ENCODE measurements at places on chromosomes 16 and 17.

- no peak for DNase-seq
Measured at GRCh38 chr16:87570938-87571867, 31.1 kb upstream of the JPH3 start.

- no peak for DNase-seq
Measured at GRCh38 chr17:74373838-74374606, 6.7 kb downstream of the GPR142 start.

- DNase-seq: no peak
Measured at GRCh38 chr16:50279504-50279865, 13.1 kb downstream of the ADCY7 start.

DNA sequence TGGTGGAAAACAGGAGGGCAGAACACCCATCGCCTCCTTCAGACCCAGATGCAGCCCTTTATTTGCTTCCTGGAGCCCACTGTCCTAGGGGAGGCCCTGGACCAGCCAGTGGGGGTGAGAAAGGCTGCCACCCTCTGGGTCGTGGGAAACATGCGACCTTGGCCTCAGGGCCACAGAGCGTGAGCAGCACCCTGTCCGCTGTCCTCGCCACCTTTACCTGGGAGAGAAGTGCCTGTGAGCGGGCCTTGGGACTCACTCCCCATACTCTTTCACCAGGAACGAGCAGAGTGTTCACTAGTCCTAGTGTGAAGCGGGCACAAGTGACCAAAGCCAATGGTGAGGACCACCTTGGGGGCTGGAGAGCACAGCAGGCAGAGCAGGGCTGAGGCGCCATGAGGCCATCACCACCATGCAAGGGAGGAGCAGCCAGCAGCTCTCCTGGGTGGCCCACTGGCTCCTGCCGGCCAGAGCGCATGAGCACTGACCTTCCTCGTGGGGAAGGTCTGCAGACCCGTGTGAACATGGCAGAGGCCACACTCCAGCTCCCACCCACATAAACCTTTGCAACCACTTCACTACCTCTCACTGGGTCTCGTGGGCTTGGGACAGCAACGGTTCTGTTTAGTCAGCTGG, 8.5 kb downstream of the SMCR8 start:
- no peak for DNase-seq

GRCh38 chr17:64579917-64580316, 73.1 kb downstream of the CEP95 start:
- DNase-seq: no peak

GRCh38 chr16:22898874-22899348, 84.9 kb downstream of the HS3ST2 start:
- peak; percentile 27 for DNase-seq

- DNase-seq: no peak
Measured at GRCh38 chr16:12016291-12016947, 39.9 kb downstream of the SNX29 start.

DNA sequence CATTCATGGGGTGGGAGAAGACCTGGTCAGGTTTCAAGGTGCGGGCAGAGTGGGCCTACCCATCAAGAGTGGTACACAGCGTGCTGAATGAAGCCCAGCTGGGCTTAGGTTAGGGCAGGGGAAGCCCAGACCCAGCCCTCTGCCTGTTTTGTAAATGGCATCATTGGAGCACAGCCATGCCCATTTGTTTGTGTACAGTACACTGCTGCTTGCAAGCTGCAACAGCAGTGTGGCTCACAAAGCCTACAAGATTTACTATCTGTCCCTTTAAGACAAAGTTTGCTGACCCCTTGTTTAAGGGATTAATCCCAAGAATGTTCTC, 230.1 kb upstream of the TNRC6C start:
- DNase-seq: no peak

DNA sequence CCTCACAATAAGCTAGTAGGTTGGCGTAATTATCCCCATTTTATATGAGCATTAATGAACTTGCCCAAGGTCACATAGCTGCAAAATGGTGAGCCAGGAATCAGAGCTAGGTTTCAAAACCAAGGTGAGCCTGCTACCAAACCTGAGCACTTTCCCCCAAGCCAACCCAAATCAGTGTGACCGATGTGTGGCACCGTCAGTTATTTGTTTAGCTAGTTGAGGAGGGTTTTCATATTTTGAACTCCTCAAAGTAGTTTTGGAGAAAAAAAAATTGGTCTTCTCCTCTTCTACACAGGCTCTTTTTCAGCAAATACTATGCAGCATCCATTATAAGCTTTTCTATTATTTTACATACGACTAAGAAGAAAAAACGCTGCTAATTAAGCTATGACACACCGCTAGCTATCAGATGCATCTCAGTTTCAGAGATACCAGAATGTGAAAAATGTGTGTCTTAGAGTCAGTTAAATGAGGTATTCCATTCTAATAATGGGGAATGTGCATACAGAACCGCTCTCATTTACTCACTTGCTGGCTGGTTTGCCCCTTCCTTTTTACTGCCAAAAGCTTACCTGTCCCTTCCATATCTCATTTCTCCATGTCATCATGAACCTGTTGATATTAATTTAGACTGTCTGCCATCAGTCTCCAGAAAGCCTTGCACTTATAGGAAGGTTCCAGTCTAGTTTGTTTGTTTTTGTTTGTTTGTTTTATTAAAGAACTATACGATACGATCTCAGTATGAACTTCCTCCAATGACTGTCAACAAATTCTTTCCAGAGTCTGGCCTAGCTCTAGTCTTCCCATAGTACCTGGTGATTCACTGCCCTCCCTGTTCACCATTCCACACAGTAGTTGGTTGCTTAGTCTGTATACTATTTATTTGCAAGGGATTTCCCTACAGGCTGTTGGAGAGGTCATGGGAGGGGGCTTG, 2.2 kb upstream of the TBX4 start:
- DNase-seq: no peak

DNA sequence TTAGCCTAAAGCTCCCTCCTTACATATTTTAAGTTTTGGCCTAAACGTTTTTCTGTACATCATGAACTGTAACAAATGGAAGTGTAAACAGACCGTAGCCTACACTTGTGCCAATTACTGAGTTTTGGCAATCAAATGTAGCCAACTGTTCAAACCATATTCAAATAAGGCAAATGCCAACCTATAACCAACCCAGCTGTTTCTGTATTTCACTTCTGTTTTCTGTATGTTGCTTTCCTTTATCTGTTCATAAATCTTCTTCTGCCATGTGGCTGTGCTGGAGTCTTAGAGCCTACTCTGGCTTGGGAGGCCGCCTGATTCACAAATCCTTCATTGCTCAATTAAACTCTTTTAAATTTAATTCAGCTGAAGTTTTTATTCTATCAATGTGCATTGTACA, 6.9 kb upstream of the C16orf78 start:
- DNase-seq: no peak

GRCh38 chr16:22357635-22357971, 16.8 kb downstream of the CDR2 start:
- DNase-seq: no peak

- no peak for DNase-seq
Measured at GRCh38 chr17:49508061-49508865, 13.2 kb downstream of the NGFR start.

DNA sequence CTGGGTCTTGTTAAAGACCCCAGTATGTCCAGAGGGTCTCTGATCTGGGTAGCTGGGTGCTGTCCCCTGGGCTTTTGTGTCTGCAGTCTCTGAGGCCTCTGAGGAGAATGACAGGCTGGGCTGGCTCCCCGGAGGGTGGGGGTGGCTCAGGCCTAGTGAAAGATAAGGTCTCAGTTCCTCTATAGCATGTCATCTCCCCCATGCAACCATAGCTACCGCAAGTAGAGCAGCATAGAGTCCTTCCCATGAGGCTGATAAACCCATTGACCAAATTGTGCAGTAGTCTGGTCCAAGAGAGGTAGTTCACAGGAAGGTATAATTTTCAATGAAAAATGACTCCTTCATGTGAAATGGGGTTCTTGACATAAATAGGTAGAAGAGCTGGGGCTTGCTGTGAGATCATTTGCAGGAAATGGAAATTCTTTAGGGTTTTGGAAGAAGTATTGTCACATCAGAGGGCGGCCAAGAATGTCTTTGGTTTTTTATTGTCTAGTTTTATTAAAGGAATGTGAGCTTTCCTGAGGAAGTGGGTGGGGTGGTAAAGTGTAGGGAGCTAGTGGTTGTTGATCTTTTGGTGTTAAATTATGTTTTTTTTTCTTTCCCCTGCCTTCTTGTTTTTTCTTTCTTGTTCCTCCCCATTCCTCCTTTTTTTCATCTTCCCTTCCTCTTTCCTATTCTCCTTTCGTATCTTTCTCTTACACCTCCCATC, 21.0 kb downstream of the SLC7A6OS start:
- DNase-seq: no peak

DNA sequence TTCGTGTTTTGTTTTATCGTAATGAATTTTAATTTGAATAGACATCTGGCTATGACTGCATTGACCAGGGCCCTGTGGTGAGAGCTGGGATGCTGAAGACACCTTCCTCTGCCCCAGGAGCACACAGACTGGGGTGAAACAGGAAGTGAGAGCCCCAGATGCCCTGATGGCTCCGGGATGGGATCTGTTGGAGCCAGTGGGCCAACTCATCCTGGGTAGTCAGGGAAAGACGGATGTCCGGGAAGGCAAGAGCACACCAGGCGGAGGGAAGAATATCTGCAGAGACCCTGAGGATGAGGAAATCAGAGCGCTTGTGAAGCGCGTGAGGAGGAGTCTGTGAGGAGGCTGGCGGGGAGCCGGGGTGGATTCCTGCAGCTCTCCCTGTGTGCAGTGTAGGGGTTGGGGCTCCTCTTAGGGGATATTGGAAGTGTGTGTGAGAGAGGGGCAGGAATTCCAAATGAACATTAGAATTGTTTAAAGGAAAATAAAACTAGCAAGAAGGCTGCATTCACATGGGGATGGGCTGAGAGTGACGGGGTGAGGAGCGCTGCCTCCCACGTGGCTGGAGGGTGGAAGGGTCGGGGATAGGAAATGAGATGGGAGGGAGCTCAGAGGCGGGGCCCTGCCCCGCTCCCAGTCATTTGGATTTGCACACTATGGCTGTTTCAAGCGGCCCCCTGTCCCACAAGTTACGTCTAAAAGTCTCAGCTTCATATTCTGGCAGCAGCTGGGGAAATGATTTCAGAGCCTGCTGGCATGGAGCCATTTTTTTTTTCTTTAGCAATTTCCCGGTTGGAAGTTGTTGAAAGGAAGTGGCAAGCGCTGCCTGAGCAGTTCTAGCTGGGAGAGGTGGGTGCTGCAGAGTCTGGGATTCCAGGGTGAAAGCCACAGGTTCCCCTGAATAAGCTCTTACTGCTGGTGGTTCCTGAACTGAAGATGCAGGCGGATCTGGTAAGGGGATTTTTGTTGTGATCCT, 71.2 kb upstream of the LGALS9 start:
- DNase-seq: no peak

- no peak for DNase-seq
Measured at GRCh38 chr17:77839698-77840512, 118.6 kb upstream of the TNRC6C start.
